ENCODE measurements at places on chromosomes 4 and X.
A peak's percentile ranks its signal among the peaks of the same experiment; 100 is the strongest.

DNA sequence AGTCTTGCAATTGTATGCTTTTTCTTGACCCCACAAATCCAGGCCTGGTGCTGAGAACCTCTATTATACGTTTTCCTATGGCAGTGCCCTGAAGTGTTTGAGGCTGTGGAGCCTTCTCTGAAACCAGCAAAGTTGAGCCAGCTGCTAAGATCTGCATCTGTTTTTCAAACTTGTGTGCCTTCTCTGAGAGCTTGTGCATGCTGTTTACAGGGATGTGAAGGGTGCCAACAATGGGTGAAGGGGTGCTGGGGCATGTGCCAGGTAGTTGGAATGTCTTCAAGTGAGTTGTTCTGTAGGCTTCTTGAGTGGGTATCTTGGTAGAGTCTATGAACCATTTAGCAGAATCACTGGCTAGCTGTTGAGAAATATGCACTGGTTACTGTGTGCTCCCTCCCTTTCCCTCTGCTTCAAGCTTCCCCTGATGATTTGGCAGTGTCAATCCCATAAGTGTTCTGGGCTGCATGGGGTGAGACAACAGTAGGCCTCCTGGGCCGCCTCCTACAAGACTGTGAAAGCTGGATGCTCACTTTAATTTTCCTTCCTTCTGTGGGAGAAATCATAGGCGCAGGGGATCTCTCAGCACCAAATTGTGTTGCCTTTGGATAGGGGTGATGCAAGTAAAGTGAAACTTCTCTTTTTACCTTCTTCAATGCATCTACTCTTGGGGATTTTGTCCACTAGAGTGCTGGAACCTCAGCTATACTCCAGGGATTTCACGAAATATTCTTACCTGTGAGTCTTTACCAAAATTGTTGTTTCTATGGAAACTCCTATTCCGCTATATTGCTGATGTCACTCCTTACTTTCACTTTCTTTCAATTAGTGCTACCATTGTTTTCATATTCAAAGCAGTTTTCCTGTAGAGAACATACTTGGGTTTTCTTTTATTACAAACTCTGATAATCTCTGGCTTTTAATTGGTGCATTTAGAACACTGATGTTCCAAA, 30.0 kb downstream of the ITM2A start:
- DNase-seq, result no peak

DNA sequence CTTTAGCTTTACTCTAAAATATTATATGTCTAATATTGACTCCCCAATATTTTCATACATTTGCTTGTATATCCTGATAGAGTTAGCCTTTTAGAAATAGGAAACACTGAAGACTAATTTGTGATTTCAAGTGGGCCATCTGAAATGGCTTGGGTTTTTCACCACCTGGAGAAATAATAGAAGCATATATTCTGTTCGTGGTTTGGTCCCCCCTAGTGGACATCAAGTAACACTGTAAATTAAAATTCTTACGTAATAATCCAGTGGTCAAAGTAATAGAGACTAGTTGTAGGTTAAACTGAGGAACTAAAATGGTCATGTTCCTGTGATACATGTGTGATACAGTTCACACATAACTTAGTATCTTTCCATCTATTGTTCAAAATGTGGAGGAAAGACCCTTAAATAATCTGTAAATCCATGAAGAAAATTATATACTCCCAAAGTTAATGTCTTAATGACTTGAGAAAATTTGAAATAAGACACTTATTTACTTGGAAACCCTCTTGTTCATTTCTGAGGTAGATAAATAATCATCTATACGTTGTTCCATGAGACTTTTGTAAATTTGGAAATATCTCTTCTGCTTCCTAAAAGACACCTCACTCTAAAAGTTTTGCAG, 79.8 kb upstream of the SMARCAD1 start:
- no peak for DNase-seq

GRCh38 chr4:15066140-15066539, 63.9 kb downstream of the CPEB2 start:
- no peak for DNase-seq

GRCh38 chr4:15488136-15488535, 18.5 kb downstream of the CC2D2A start:
- DNase-seq, result no peak

GRCh38 chr4:101251261-101251660, 96.1 kb downstream of the PPP3CA start:
- no peak for DNase-seq

DNA sequence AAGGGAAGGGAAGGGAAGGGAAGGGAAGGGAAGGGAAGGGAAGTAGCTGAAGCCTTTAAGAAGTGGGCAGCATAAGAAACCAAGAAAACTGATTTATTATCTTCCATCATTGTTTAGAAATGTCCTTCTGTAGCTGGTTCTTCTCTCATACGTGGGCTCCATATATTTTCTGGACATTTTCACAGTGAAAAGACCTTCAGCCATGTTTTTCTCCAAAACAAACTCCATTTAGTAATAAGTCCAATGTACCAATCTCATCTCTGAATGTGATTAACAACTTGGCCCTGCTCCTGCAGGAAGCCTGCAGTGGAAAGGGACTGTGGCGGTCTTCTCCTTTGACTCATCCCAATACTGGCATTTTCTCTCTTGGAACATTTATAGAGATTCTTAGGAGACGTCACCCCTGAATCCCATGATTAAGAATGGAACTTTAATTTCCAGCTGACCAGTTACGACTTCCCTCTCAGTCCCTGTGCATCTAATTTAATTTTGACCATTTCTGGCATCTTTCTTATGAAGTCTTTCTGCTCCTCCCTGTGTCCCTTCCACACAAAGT, 96.6 kb upstream of the GUCY1A1 start:
- no peak for DNase-seq

GRCh38 chrX:16981980-16982379, 35.5 kb downstream of the REPS2 start:
- no peak for DNase-seq

DNA sequence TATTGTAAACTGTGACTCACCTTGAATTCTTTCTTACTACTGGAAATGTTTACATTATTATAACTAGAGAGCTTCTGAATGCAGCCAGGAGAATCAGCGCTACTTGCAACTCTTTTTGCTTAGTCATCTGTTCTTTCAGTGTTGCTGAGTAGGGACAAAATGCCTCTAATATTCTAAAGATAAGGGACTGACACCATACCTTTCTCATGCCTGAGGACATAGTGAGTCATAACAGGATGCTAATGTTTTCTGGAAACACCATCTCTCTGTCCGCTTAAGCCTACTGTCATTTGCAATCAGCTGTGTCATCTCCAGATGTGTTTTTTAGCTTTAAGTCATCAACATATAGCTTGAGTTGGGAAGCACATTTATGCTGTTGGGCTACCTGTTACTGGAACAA, 108.3 kb downstream of the QRFPR start:
- no peak for DNase-seq

GRCh38 chrX:41548411-41548810, 101.3 kb downstream of the NYX start:
- DNase-seq, result no peak

GRCh38 chrX:69027181-69028005, 137.9 kb downstream of the PJA1 start:
- DNase-seq, result peak; percentile 26

- DNase-seq, result no peak
These were observed 11.6 kb downstream of the ENAM start for GRCh38 chr4:70640192-70640591.

- no peak for DNase-seq
These were observed 32.0 kb upstream of the SGMS2 start for GRCh38 chr4:107792711-107793110.

DNA sequence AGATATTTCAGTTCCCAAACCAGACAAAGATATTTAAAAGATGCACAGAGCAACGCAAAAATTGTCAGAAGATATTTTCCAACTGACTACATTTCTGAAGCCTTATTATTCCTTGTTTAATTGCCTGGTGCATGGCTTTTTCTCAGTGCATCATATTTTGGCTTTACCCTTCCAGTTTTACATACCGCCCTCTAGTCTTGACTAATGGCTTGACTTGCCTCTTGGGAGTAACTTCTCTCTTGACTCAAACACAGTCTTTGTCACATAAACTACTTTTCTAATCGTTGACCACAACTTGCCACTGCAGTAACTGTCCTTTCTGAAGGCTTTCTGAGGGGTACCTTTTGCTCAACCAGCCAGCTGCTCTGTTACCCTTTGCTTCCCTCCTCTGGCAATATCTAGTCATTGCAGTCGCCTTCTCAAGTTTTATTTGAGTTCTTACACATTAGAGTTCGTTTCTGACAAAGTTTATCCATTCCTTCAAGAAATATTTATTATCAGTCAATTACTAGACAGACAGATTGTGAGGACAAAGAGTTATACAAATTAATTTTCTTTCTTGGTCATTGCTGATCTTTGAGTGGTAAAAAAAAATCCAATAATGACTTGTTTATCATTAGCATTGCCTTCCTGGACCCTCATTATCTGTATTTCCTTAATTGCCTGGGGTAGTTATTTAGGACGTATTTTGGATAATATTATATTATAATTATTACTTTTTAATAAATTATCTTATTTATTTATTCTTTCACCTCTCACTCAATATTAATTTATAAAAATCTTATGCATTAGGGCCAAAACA, 506.9 kb upstream of the PCDH10 start:
- no peak for DNase-seq

All from left colon (tissue), 2 donors.